Pancreas (tissue), 10 donors: ENCODE measurements at places on chromosomes 1 and 21. TPM values are rescaled to one million over a fixed set of nuclear protein-coding genes. Genes with fewer than 3 reads are reported as not detected.

- H3K4me1 ChIP-seq: no peaks in the 10 kb centered on the region
- peaks cover 15% of the 10 kb centered on the region for H3K36me3 ChIP-seq
- no peaks in the 10 kb centered on the region for H3K27me3 ChIP-seq
- no peak for DNase-seq
- H3K4me3 ChIP-seq: no peak overlapping the region
Observed at GRCh38 chr21:42552407-42553336, 39.0 kb downstream of the SLC37A1 start.

DNA sequence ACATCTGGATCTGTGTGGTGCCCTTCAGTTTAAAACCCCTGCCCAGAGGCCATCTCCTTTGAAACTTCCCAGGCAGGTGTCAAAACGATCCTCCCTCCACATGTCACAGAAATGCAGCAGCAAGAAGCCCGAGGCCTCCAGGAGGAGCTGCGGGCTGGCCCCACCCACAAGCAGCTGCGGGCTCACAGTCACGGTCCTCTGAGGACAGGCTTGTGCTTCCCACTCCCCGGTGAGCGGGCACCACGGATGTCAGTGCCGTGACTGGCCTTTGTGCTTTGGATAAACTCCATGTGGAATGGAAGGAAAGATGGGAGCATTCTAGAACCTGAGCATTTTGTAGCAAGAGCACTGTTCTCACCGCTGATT, 65.8 kb downstream of the SIK1 start:
- no peak for DNase-seq
- H3K27ac ChIP-seq: no peak overlapping the region
- H3K4me1 ChIP-seq: no peaks in the 10 kb centered on the region
- H3K4me3 ChIP-seq: no peak overlapping the region
- H3K36me3 ChIP-seq: no peaks in the 10 kb centered on the region

The BOLA1 gene
- polyA plus RNA-seq: 24.1 TPM

The IFNLR1 gene
- polyA plus RNA-seq: 2.3 TPM

The OR6K3 gene
- polyA plus RNA-seq: not detected

The UMODL1 gene
- not detected for polyA plus RNA-seq

The ANGEL2 gene
- polyA plus RNA-seq: 15.5 TPM

- H3K27me3 ChIP-seq: no peaks in the 10 kb centered on the region
- H3K36me3 ChIP-seq: no peaks in the 10 kb centered on the region
- H3K27ac ChIP-seq: peak overlapping the region; percentile 86
- DNase-seq: peak; percentile 74
- no peak overlapping the region for H3K4me3 ChIP-seq
Observed at GRCh38 chr21:43343992-43344886, 82.7 kb downstream of the SIK1 start.

GRCh38 chr1:214460304-214460916, 91.0 kb downstream of the PTPN14 start:
- no peak overlapping the region for H3K4me3 ChIP-seq
- H3K4me1 ChIP-seq: no peaks in the 10 kb centered on the region
- DNase-seq: no peak
- no peaks in the 10 kb centered on the region for H3K27me3 ChIP-seq
- no peak overlapping the region for H3K27ac ChIP-seq
- H3K36me3 ChIP-seq: no peaks in the 10 kb centered on the region

DNA sequence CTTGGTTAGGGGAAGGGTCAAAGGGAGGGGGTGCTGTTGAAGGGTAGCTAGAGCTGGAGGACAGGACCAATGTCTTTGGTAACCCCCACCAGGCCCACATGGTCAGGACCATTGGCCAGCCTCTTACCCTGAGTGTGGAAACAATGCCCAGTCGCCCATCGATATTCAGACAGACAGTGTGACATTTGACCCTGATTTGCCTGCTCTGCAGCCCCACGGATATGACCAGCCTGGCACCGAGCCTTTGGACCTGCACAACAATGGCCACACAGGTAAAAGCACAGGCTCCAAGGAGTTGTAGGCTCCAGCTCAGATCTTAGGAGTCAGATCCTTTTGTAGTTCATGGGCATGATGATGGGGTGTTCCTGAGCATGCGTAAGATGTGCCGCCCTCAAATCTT, 3.8 kb downstream of the CA14 start:
- H3K27ac ChIP-seq: no peak overlapping the region
- H3K4me1 ChIP-seq: peaks cover 3% of the 10 kb centered on the region

The PEX11B gene
- 21.9 TPM for polyA plus RNA-seq

- no peak for DNase-seq
- H3K4me3 ChIP-seq: no peak overlapping the region
- H3K27me3 ChIP-seq: no peaks in the 10 kb centered on the region
- H3K4me1 ChIP-seq: peaks cover 4% of the 10 kb centered on the region
Observed at GRCh38 chr1:208171616-208172422, 72.4 kb downstream of the PLXNA2 start.

GRCh38 chr1:58983162-58983561, 199.3 kb upstream of the JUN start:
- H3K4me3 ChIP-seq: no peak overlapping the region
- H3K27me3 ChIP-seq: no peaks in the 10 kb centered on the region
- no peaks in the 10 kb centered on the region for H3K36me3 ChIP-seq

DNA sequence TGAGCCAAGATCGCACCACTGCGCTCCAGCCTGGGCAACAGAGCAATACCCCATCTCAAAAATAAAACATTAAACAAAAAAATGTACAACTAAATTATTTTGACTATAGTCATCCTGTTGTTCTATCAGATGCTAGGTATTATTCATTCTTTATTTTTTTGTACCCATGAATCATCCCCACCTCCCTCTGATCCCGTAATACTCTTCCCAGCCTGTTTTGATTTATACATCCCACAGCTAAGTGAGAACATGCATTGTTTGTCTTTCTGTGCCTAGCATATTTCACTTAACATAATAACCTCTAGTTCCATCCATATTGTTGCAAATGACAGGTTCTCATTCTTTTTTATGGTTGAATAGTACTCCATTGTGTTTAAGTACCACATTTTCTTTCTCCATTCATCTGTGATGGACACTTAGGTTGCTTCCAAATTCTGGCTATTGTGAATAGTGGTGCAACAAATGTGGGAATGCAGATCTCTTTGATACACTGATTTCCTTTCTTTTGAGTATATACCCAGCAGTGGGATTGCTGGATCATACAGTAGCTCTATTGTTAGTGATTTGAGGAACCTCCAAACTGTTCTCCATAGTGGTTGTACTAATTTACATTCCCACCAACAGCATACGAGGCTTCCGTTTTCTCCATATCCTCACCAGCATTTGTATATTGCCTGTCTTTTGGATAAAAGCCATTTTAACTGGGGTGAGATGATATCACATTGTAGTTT, 84.4 kb downstream of the MACF1 start:
- no peak overlapping the region for H3K27ac ChIP-seq
- DNase-seq: no peak
- no peaks in the 10 kb centered on the region for H3K27me3 ChIP-seq
- H3K4me3 ChIP-seq: no peak overlapping the region

The FCGR3B gene
- polyA plus RNA-seq: 0.28 TPM

DNA sequence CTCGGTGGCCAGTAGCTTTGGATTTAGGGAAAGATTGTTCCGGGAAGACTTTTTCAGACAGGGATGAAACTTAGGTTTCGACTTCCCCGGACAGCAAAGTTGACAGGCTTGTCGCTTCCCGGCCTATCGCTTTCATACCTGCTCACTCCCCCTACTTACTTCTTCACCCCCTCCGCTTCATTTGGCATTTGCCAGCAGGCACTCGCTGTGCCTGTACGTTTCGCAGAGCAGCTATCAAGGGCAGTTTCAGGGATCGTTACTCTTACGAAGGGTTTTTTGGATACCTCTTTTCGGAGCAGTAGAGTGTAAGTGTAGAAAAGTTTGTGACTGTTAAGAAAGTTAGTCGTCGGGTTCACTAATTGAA, 393 bp downstream of the BLZF1 start:
- DNase-seq: no peak
- peaks cover 3% of the 10 kb centered on the region for H3K4me1 ChIP-seq
- H3K27ac ChIP-seq: peak overlapping the region; percentile 86
- peaks cover 7% of the 10 kb centered on the region for H3K36me3 ChIP-seq
- H3K27me3 ChIP-seq: no peaks in the 10 kb centered on the region

The NGF gene
- polyA plus RNA-seq: 1.1 TPM

The PTCH2 gene
- polyA plus RNA-seq: 1.2 TPM

DNA sequence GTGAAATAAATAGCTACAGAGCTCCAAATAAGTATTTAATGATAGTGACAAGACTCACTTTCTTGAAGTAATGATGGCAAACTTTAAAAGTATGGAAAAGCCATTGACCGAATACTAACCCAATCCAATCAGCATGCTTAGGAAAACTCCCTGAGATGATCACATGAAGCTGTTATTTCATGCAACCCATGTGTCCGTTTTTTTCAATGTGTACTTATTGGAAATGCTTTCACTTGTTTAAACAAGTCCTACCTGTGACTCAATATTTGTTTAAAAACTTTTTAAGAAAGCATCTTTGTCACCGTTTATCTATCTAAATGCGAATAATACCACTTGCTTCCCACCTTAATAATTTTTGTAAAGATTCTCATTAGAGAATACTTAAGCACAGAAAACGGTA, 185.8 kb downstream of the NRIP1 start:
- H3K4me3 ChIP-seq: no peak overlapping the region
- H3K27ac ChIP-seq: no peak overlapping the region
- H3K4me1 ChIP-seq: peaks cover 8% of the 10 kb centered on the region
- no peak for DNase-seq

GRCh38 chr1:83500987-83501591, 497.8 kb downstream of the TTLL7 start:
- no peaks in the 10 kb centered on the region for H3K27me3 ChIP-seq
- peaks cover 11% of the 10 kb centered on the region for H3K4me1 ChIP-seq
- peak overlapping the region; percentile 13 for H3K27ac ChIP-seq

- DNase-seq: no peak
- H3K4me3 ChIP-seq: no peak overlapping the region
- no peaks in the 10 kb centered on the region for H3K36me3 ChIP-seq
Observed at GRCh38 chr21:31243611-31244010, 100.5 kb downstream of the TIAM1 start.

The COQ8A gene
- 129 TPM for polyA plus RNA-seq

DNA sequence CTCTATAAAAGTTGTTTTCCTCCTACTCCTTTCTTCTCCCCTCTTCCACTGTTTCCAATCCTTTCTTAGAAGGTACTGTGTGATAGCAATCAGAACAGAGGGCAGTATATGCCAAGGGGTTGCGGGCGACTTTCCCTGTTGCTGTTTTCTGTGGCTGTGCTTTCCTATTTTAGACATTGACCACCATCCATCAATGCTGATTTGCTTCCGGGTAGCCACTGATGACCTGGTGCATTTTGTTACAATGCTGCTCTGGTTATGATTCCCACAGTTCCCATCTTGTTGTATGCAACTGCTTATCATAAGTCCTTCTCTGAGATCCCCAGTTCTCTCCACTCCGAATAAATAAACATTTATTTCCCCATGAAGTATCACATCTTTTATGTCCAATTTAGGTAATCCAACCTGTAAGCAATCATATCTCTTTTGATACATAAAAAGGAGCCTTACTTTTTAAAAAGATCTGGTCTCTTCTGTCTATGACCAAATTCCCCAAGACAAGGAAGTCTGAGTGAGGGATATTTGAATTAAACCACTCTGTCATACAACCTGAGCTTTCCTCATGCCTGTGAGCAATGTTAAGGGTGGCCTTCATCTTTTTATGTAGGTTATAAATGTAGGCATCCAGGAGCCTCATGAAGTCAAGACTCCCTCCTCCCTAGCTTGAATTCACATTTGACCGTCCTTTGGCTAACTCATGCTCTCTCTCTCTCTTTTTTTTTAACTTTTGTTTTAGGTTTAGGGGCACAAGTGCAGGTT, 52.5 kb upstream of the CD55 start:
- H3K27ac ChIP-seq: no peak overlapping the region
- H3K4me3 ChIP-seq: no peak overlapping the region
- H3K36me3 ChIP-seq: no peaks in the 10 kb centered on the region
- no peaks in the 10 kb centered on the region for H3K27me3 ChIP-seq
- no peak for DNase-seq
